ENCODE measurements at places on chromosomes 2 and 18.
A peak's percentile ranks its signal among the peaks of the same experiment; 100 is the strongest.

GRCh38 chr18:68666381-68666780 is 48.5 kb downstream of the TMX3 start:
- DNase-seq: peak; percentile 14

GRCh38 chr2:231387904-231388724 is 7.4 kb upstream of the B3GNT7 start:
- peak; percentile 64 for DNase-seq

- DNase-seq: no peak
These were observed 233.4 kb downstream of the MREG start for GRCh38 chr2:215779912-215780311.

DNA sequence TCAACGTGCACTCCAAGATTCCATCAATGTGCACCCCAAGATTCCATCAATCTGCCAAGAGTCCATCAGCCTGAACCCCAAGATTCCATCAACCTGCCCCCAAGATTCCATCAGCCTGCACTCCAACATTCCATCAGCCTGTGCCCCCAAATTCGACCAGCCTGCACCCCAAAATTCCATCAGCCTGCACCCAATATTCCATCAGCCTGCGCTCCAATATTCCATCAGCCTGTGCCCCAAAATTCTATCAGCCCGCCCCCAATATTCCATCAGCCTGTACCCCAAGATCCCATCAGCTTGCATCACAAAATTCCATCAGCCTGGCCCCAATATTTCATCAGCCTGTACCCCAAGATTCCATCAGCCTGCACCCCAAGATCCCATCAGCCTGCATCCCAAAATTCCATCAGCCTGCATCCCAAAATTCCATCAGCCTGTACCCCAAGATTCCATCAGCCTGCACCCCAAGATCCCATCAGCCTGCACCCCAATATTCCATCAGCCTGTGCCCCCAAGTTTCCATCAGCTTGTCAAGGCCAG is 92.1 kb upstream of the PXDN start:
- no peak for DNase-seq

GRCh38 chr2:15146960-15147359 is 414.2 kb downstream of the NBAS start:
- no peak for DNase-seq

GRCh38 chr18:48325115-48325665 is 84.0 kb downstream of the ZBTB7C start:
- no peak for DNase-seq

DNA sequence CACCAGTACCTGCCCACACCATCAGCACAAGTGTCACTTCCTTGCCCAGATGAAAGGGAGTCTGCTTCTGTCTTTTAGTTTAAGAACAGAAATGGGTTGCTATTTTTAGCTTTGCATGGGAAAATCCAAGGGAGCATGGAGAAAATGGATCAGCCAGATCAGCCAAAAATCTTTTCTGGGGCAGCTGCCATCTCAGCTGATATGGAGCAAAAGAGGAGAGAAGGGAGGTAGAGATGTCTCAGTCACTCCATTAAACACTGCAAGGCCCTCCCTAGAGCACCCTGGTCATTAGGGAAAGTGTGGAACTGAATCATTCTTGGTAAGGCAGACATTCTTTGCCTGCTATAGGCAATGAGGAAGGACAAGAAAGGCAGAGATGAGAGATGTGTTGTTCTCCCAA is 79.9 kb downstream of the CTAGE1 start:
- no peak for DNase-seq

DNA sequence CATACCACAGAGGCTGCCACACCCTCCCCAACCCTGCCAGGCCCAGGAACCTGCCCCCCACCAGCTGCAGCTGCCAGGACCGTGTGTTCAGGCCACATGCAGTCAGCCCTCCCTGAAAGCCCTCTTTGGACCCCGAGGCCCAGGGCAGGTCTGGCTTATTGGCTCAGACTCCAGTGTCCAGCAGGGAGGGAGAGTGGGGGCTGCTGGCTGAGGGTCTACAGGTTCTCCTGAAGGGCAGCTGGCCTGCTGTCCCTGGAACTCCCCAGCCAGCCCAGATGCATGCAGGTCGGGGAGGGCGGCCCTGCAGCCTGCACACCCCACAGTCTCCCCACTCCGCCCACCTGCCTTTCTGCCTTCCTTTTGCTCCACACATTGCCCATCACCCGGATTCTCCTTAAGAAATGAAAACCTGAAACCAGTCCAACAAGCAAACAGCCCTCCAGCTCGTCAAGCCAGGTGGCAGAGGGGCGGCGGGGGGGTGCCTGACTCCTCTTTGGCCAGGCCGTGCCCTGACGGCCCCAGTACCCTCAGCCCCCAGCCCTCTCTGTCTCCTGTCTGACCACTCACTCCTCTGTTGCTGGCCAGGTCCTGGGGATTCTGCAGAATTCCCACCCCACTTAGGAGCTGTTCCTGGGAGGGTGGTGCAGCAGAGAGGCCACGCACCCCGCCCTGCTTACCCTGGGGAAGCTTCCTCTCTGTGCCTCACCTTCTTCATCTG is 18.0 kb downstream of the GPR35 start:
- no peak for DNase-seq

GRCh38 chr2:47169784-47170183 is 14.7 kb upstream of the STPG4 start:
- no peak for DNase-seq

DNA sequence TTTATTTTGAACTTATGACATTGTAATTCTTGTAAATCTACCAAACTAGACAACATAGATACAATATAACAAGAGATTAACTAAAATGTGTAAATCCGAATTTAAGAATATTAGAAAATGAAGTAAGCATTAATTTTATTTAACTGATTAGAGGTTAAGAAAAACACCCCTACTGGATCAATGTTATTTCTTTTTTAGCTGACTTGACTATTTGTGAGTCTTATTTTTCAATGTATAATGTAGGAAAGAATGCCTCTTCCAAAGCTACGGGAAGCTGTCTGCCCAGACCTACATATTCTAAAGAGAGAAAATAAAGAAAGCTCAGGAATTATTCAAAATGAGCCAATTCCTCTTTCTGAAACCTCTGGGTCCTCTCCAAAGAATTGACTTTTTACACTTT is 490.8 kb upstream of the CDH7 start:
- DNase-seq: no peak

DNA sequence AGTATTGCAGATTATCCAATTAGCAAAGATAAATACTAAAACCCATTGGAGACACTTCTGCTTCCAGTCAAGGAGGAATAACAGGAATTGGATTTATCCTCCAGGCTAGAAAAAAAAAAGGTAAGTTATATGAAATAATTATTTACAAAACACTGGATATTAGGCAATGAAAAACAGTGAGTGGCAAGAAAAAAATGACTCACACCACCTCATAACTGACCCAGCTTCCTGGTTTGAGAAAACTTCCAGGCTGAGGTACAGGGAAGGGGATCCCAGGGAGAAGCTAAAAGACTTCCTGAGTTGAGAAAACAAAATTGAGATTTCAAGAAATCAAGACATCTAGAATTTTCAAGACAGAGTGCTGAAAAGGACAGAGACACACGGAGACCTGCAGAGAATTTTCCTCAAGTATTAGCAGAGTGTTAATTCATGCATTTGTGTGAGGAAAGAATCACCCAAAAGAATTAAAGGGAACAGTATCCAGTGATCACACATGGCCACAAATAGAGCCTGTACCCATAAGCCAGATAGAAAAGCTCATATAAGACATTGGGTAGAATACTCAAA is 17.4 kb downstream of the SRD5A2 start:
- no peak for DNase-seq

GRCh38 chr2:49973917-49974368 is 819.6 kb upstream of the FSHR start:
- peak; percentile 24 for DNase-seq

DNA sequence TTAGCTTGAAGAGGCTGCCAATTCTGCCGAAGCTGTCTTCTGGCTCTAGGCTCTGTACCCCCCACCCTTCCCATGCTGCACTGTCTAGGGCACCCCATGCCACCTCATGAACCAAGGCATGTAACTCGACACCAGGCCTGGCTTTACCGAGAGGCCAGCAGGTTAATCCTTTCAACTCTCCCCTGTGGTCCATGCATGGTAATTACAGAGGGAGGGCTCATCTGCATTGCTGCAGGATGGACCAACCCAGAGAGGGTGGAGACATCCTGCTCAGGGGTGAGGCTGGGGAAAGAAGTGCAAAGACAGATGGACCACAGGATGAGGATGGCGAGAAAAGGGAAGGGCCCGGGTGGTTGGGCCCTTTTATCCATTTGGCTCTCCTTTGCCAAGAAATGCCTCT is 65.8 kb downstream of the KCTD1 start:
- no peak for DNase-seq

DNA sequence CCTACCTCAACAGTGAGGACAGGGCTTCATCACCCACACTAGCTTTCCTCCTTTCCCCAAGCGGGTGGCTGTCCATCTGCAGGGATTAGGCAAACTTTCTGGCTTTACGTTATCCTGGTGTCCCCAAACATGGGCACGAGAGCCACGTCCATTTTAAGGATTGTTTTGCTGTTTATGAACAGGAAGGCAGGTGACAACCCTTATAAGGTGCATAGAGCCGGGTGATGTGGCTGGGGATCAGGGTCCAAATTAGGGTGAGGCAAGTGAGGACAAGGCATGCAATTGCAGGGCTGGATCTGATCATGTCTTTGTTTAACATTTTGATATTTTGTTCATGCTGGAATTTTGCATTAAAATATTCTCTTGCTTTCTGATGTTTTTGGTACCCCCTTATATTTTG is 27.6 kb upstream of the ITGA6 start:
- no peak for DNase-seq

- DNase-seq: no peak
These were observed 156.8 kb upstream of the ERBB4 start for GRCh38 chr2:212695426-212695825.

- no peak for DNase-seq
These were observed 10.1 kb upstream of the B3GNT7 start for GRCh38 chr2:231385429-231385828.

GRCh38 chr18:56127322-56128099 is 510.9 kb downstream of the TXNL1 start:
- DNase-seq: peak; percentile 22

DNA sequence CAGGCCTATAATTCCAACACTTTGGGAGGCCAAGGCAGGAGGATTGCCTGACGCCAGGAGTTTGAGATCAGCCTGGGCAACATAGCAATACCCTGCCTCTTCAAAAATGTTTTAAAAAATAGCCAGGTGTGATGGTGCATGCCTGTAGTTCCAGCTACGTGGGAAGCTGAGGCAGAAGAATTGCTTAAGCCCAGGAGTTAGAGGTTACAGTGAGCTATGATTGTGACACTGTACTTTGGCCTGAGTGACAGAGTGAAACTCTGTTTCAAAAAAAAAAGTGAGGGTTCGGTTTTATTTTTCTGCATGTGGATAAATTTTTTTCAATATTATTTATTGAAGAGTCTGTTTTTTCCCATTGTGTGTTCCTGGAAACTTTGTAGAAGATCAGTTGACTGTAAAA is 208.1 kb downstream of the SLC4A3 start:
- no peak for DNase-seq

DNA sequence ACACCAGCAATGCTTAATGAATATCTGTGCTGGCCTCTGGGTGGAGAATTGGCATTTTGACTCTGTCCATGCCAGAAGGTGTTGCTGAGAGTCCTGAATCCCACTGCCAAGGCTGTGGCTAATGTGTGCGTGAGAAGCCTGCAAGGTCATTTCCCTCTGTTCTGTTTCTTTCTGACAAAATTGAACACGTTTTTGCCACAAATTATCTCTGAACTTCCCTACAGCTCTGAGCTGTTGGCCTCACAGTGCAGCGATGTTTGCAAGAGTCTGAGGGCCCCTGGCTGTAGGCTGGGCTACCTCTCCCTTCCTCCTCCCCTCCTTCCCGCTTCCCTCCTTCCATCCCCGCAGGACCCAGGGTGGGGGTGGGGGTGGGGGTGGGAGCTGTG is 154.1 kb upstream of the HS6ST1 start:
- peak; percentile 60 for DNase-seq

DNA sequence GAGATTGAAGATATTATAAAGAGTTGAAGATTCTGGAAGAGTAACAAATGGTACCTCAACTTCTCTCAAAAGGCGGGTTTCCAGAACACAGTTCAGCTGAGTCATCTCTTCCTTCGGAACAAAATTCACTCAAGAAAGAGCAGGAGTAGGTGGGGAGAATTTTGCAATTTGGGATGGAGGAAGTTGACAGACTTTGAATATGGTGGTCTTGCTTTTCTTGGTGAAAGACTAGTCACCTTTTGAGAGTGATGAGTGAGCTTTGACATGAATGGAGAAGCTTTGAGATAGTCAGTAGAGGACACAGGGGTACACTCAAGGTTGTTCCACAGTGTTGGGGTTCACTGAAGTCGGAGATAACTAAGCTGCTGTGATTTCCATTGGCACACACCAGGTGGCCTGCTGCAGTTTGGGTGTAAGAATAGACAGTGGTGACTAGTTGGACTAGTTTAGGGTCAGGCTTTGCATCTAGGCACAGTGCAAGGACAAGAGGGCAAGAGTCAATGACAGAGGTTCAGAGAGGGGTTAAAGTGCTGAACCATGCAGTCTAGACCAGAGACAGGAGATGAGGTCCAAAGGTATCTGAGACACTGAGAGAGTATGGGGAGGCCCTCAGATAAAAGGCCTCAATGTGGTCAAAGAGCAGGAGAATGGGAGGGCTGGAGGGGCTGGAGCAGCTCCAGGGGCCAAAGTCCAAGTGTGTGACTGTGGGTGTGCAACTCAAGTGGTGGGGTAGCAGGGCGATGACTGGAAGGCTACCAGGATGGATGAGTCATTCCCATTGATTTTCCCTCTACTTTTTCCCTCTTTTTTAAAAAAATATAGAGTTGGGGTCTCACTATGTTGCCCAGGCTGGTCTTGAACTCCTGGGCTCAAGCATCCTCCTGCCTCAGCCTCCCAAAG is 7.7 kb downstream of the CCL20 start:
- DNase-seq: no peak

GRCh38 chr18:79549638-79550000 is 130.0 kb upstream of the CTDP1 start:
- DNase-seq: no peak

DNA sequence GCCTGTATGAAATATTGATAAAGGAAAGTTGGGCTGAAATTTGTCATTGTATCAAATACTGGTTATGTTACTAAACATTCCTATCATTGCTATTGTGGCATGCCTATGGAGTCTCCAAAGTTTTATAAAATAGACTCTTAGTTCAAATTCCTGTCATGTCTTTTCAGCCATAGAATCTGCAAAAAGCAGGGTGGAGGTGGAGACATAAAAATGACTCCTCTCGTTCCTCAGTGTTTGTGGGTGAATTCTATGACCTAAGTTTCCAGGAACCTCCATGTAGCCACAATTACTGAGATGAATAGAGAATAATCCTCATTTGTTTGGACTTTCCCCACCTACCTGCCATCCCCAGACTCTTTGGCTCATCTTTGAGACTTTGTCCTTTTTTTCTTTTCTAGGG is 326.3 kb upstream of the ETAA1 start:
- DNase-seq: no peak

GRCh38 chr18:12005538-12006487 is 24.5 kb downstream of the IMPA2 start:
- DNase-seq: no peak

DNA sequence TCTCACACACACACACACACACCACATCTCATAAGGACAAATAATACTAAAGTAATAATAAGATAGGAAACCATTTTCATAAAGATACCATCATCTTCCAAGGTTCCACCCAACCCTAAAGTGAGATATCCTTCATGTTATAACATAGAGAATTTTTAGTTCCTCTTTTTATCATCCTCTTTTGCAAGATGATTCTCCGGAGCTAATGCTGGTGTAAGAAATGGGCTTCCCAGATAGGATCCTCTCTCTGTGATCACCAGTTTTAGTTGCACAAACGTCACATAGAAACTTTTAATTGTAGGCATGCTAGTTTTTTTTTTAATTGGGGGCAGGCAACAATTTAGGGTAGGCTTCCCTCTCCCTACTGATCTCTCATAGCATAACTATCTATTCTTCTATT is 49.6 kb downstream of the ARHGAP25 start:
- no peak for DNase-seq

GRCh38 chr2:186308347-186308746 is 177.7 kb upstream of the ZC3H15 start:
- peak; percentile 49 for DNase-seq
